NCI-H146 (cell line): ENCODE measurements at places on chromosomes 7 and 10.
A peak's percentile ranks its signal among the peaks of the same experiment; 100 is the strongest.

DNA sequence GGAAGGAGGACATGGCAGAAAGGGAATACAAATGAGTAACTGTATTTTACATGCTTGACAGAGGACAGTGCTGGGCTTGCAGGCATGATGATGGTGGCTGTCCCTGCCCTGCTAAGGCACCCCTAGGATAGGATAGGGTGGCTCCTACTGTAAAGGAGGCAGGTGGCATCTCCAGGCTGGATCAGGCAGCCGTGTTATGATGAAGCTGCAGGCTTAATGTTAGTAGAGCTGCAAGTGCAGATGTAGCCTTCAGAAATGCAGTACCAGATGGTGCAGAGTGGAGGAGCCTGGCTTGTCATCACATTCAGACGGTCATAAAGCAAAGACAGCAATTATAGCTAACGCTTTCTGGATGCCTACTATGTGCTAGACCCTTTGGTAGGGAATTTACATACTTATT, 287.9 kb upstream of the PODXL start:
- DNase-seq: no peak

DNA sequence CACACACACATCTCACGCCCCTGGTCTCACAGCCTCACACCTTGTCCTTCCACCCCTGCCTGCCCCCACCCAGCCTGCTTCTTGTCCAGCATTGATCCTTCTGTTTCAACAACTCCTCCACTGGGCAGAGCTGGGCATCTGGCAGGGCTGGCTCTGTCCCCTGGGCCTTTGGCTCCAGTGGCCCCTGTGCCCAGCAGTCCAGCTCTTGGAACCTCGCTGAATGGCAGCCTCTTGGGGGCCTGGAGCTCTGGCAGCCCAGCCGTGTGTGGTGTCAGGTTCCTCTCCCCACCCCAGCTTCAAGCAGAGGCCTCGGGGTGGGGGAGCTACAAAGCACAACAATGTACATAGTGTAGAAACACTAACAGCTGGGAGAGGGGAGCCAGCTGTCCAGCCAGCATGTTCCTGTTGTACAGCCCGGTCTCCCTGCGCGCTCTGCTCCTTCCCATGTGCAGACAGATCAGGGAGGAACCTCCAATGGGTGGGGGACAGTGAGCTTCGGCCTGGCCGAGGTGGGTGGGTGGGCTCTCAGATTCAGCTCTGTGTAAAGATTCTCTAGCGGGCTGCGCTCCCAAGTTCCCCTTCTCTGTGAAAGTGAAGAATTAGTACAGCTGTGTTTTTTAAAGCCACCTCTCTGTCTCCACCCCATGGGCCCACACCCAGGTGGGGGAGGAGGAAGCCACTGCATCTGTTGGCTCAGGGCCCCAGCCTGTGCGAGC, 19.4 kb downstream of the ZMIZ2 start:
- no peak for DNase-seq

DNA sequence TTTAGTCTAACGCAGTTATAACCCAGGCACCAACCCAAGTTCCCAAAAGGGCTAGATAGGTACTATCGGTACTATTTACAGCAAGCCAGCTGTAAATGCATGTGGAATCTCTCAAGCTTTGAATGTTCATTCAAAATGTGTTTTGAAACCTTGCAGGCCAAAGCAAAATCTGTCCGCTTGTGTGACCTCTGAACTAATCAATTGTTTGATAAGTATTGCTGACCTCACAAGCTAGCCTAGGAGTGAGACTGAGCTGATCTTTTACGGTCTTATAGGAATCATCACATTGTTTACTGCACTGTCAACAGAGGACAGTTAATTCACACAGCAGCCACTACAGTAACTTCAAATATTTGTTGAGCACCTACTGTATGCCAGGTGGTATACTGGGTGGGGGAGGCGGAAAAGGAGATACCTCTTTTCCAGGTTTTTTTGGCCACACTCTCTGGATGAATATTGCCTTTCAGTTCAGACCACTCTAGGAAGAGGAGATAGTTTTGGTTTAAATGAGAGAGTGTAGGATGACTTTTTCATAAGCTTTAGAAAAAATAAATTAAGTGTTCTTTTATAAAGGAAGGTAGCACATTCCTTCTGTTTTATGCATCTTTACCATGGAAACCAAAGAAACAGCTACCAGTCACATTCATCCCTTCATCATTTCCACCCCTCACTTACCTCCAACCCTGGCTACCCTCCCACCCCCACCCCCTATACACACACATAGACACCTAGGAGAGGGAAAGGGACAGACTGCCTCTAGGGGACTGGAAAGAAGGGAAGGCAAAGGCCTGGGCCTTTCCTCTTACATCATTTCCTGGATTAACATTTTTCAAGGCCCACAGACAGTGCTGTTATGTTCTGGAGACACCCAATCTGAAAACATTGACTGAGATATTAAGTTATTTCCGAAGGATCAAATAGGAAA, 2.4 kb downstream of the PAPSS2 start:
- no peak for DNase-seq

DNA sequence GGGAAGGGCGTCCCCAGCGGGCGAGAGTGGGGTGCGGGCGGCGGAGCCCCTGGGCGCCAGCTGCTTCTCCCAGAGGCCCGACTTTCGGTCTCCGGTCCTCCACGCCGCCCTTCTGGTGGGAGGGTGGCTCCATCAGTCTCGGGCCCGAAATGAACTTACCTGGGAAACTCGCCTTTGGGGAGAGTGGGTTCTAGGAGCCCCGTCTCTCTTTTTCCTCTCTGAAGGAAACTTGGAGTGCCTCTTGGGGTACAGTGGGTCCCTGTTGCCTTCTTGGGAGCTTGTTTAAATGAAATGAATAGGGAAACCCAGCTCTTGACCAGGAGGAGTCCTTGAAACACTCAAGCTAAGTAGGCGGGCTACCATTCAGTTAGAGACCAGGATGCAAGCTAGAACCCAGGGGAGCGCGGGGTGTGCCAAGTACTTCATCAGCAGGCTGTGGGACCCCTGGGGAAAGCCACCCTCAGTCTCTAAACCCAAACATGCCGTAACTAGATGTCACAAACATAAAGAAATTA, 1.3 kb downstream of the SLC26A4 start:
- no peak for DNase-seq

DNA sequence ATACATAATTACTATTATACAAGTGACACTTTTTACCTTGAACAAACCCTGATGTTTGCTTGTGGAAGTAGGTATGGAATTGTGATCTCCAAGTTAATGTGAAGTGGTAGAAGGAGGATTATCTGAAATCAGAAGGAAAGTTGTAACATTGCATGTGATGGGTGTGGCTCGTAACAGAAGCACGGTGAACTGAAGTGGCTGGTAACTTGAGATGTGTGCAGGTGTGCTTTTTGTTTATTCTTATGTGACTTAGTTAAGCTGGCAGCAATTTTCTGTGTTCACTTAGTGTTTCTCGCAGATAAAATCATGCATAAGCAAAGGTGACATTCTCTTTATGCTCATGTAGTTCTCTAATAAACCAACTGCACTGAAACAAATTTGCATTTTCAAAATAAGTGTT, 82.3 kb downstream of the ZEB1 start:
- no peak for DNase-seq

DNA sequence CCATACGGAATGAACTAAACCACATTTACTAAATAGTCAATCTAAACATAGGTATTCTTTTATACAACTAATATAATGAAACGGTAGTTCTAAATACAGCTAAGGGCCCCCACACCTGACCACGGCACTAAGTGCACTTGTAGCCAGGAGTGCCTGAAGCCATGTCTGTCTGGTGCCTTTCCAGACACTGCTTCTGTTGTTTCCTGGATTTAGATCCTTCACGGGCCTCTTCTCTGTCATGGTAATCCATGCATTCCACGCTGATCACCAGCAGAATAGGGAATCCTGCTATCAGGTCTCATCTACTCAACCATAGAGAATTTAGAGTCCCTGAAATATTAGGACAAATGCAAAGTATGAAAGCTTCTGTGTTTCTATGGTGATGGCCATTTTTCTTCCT, 37.8 kb downstream of the OSBPL3 start:
- DNase-seq: no peak

GRCh38 chr7:135480966-135481597, 28.8 kb downstream of the CNOT4 start:
- no peak for DNase-seq

DNA sequence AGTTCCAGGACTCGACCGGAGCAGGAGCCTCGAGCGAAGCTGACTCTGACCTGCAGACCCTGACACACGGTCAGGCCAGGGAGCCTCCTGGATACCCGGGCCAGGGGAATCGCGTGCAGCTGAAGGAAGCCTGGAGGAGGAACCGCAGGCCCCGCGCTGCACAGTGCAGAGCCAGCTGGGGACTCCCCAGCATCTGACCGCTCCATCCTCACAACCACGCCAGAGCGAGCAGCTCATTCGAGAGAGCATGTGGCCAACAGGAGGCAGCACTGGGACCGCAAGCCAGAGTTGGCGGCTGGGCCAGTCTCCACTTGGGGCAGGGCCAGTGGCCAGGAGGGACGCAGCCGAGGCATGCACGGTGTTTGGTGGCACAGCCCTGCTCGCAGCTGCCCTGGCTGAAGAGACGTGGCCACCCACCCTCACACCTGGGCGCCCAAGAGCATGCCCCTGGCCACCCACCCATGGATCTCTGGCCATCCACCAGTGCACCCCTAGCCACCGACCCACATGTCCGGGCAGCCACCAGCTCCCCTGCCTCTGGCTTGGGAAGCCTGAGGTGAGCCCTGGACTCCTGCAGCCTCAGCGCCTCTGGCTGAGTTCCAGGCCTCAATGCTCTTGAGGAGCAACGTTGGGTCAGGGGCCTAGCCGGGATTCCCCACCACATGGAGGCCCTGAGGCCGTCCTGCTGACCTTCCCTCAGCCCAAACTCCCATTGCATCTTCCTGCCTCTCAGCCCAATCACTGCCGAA, 213.9 kb downstream of the ELFN1 start:
- DNase-seq: no peak

GRCh38 chr7:30451539-30452279, 26.9 kb downstream of the NOD1 start:
- DNase-seq: no peak

GRCh38 chr7:130961128-130961601, 227.2 kb upstream of the KLF14 start:
- no peak for DNase-seq

GRCh38 chr10:31927565-31927883, 1.1 kb downstream of the ARHGAP12 start:
- DNase-seq: no peak

- no peak for DNase-seq
These were observed 82.5 kb upstream of the CAPZA2 start for GRCh38 chr7:116779931-116780330.

DNA sequence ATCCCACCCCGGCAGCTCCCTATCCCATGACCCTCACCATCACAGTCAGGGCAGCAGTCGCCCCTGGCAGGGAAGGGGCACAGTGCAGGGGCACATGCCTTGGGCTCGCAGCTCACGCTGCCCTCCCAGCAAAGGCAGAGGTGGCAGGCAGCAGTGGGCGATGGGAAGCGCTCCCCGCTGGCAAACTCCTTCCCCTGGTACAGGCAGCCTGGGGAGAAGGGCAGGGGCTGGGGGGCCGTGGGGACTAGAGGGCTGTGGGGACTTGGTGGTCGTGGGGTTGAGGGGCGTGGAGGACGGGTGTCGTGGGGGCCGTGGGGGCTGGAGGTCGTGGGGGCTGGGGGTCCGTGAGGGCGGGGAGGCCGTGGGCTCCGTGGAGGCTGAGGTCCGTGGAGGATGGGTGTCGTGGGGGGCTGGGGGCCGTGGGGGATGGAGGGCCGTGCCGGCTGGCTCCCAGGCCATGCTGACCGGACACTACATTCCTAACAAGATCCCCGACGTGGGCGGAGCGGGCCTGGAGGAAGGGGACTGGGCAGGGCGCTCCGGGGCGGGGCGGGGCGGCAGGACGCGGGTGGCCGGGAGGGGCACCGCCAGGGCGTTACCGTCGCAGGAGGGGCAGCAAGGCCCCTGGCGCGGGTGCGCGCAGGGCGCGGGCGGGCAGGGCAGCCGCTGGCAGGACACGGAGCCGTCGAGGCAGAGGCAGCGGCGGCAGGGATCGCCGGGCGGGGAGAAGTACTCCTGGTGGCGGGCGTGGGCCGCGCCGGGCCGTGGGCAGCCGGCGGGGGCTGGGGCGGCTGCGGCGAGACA, 20.0 kb downstream of the KCP start:
- peak; percentile 66 for DNase-seq

GRCh38 chr7:74542558-74543117, 88.9 kb downstream of the GTF2IRD1 start:
- DNase-seq: peak; percentile 74
